Natural killer cell treated with Interleukin-12 subunit alpha and Interleukin-12 subunit beta and Interleukin-15 and Interleukin-18, amount 100 ng/mL, for 72 hours (primary cell): ENCODE measurements at places on chromosomes 2 and 18.

GRCh38 chr2:167103028-167103756 is 214.9 kb downstream of the XIRP2 start:
- DNase-seq = no peak

GRCh38 chr18:3453540-3454364 is 3.8 kb downstream of the TGIF1 start:
- DNase-seq = no peak

DNA sequence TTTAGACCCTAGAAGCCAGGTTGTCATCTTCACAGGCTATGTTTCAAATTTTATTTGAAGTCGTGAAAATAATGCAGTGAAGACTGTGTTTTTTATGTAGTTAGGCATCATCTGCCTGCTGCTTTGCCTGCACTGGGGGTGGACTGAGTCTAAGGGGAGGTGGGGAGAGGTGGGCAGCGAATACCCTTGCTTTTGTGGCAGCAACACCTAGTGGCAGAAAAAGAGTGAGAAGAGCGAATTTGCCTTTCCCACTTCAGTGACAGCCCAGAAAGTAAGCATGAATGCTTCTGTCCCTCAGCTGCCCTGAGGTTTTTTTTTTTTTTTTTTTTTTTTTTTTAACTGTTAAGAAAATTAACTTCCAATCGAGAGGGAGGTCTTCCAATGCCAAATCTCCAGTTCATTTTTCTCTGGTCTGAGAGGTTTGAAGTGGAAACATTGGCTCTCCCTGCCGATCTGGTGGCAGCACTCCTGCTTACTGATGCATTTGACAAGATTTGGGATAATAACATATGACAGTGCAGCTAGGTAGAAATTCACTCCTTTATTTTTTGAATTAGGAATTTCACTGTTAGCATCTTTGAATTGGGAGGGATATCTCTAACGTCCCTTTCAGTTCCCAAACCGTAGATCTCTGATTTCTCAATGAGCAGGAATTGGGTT is 60.3 kb upstream of the LYPD6B start:
- no peak for DNase-seq

DNA sequence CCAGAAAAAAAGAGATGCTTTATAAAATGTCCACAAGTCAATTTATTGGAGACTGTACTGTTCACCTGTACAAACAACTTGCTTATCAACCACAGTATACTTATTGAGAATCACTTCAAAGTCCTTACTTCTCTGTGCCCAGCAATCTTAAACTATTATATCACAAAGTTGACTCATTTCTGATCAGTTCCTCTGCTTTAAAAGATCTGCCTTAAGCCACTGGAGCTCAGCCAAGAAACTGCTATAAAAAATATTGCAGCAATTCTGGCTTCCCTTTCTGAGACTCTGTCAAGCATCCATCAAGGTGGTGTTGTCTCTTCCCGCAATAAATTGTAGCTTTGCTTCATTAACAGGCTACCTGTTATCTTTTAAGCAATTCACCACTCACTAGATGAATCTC is 375.2 kb upstream of the SPHKAP start:
- DNase-seq = no peak

DNA sequence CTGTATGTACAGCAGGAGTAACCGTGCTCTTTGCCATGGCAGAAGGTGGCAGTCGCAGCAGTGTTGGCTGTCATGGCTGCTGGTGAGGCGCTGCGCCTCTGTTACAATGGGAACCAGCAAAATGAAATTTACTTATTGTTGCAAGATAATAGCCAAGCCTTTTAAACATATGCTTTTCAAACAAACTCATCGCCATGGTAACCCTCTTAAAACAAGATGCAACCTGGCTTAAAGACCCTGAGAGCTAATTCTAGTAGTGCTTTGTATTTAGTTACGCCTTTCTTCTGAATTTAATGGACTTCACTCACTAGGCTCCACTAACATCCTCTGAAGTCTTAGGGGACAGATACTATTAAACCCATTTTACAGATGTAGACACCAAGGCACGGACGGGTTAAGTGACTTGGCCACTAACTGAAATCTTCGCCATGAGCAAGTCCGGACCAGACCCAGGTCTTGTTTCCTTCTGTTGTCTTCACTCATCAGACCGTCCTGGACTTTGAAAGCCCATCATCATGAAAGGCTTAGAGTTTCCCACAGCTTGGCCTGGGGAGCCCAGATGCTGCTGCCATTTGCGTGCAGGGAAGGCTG is 111.6 kb upstream of the ODC1 start:
- no peak for DNase-seq

GRCh38 chr2:112053917-112054846 is 887 bp upstream of the TMEM87B start:
- DNase-seq = peak; percentile 96

GRCh38 chr2:169711751-169712509 is 17.7 kb downstream of the PHOSPHO2 start:
- DNase-seq = no peak

- DNase-seq = no peak
Measured at GRCh38 chr2:163527381-163527780, 208.4 kb downstream of the FIGN start.

DNA sequence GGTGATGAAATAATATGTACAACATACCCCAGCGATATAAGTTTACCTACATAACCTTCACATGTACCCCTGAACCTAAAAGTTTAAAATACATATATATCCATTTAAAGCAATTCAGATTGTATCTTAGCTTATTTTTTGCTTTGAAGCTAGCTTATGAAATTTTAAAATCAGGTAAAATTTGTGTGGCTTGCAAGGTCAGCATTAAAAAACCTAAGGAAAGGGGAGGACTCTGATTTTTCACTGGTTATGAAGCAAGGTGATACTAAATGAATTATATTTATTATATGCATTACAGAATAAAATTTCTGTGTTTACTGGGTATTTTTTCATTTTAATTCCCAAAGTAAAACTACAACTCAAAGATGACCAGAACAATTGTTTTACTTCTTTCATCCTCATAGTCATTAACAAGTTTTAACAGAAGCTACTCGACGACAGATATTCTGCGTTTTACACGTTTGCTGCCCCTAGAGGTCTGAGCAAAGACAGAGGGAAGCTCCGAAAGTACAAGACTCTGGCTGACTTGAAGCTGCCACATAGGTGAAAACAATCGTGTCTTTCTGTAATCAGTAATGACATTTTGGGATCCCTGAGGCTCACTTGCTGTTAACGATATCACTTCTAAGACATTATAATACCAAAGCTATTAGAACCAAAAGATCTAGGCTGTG is 17.1 kb downstream of the PKP4 start:
- no peak for DNase-seq

DNA sequence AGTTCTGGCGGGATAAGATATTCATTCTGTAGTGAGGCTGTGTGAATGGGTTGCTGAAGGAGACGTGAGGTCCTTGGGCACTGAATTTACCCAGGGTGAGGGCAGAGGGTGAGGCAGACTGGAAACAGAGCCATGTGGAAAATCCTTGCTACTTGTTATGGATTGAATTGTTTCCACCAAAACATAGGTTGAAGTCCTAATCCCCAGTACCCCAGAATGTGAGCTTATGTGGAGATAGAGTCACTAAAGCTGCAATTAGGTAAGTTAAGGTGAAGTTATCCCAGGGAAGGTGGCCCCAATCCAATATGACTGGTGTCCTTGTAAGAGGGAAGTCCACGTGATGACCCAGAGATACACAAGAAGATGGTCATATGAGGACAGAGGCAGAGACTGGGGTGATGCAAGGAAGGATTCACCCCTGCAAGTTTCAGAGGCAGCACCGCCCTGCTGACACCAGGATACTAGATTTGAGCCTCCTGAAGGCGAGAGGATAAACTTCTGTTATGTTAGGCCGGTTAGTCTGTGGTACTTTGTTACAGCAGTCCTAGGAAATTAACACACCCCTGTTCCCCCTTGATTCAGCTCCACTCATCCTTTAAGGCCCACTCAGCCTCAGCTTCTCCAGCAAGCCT is 289.4 kb upstream of the MEX3C start:
- DNase-seq = no peak

DNA sequence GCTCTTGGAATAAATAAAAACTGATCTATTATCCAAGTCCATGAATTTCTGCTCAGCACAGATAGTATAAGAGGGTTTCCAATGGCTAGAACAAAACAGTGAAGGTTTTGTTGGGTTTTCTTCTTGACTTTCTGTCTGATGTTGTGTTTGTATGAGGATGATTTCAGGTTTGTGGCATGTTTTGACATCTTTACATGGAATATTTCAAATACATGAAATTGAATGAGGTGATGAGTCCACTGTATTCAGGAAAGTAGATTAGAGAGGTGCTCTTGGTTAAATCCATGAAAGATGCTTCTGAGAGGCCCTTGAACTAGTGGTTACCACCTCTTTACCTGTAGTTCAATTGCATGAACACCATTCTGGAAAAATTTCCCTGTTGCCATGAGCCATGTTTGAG is 84.3 kb downstream of the RAPGEF4 start:
- no peak for DNase-seq

DNA sequence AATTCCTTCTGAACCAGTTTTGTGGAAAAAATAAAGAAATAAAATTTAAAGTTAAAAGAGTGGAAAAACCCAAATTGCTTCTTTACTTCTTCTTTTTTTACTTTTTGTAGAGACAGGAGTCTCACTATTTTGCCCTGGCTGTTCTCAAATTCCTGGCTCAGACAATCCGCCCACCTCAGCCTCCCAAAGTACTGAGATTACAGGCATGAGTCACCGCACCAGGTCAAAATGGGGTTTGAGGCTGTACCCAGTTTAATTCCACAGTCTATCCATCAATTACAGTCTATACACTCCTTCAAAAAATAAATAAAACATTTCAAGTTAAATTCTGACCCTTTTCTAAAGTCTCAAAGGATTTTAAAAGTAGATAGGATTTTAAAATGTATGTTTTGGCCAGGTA is 120.3 kb downstream of the FAM161A start:
- DNase-seq = no peak

- DNase-seq = no peak
Measured at GRCh38 chr2:73009177-73009839, 62.2 kb downstream of the SFXN5 start.
